ENCODE measurements at places on chromosomes 1 and 21. TPM values are rescaled to one million over a fixed set of nuclear protein-coding genes. Genes with fewer than 3 reads are reported as not detected.

Gene SLC50A1
- 54.5 TPM for polyA plus RNA-seq

Gene OLFML2B
- polyA plus RNA-seq: not detected

Gene AGMAT
- polyA plus RNA-seq: 0.21 TPM

Gene RAB29
- 26.7 TPM for polyA plus RNA-seq

Gene ZNF670
- 1.9 TPM for polyA plus RNA-seq

Gene FCER1G
- 0.62 TPM for polyA plus RNA-seq

Gene FCRL5
- 0.03 TPM for polyA plus RNA-seq

Gene C4BPA
- polyA plus RNA-seq: not detected

Gene LDLRAD2
- polyA plus RNA-seq: not detected

Gene SNRPE
- polyA plus RNA-seq: 108 TPM

Gene TM2D1
- 51.1 TPM for polyA plus RNA-seq

GRCh38 chr1:102434421-102434820 lies 437.7 kb upstream of the OLFM3 start:
- no peak for DNase-seq

- DNase-seq: no peak
Observed at GRCh38 chr1:9242338-9242969, 7.9 kb downstream of the H6PD start.

DNA sequence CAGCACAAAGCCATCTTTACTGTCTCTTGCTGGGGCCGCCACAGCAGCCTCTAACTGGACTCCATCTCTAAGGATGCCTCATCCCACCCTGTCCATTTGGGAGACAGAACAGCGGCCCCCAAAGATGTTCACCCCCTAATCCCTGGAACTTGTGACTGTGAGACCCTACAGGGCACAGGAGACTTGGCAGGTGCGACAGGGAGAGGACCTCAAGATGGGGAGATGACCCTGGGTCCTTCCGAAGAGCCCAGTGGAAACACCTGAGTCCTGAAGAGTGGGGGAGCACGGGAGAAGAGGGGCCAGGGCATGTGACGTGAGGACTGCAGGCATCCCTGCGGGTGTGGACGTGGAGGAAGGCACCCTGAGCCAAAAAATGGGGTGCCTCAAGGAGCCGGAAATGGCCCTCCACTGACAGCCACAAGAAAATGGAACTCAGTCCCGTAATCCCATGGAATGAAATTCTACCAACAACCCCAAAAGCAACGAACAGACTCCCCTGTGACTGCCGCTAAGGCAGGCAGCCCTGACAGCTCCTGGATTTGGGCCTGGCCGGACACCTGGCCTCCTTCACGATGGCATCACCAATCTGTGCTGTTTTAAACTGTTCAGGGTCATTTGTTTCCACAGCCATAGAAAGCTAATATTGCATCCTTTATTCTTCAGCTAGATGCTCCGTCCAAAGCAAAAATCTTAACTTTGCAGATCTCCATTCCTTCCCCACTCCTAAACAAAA lies 34.0 kb downstream of the C2CD2 start:
- no peak for DNase-seq

DNA sequence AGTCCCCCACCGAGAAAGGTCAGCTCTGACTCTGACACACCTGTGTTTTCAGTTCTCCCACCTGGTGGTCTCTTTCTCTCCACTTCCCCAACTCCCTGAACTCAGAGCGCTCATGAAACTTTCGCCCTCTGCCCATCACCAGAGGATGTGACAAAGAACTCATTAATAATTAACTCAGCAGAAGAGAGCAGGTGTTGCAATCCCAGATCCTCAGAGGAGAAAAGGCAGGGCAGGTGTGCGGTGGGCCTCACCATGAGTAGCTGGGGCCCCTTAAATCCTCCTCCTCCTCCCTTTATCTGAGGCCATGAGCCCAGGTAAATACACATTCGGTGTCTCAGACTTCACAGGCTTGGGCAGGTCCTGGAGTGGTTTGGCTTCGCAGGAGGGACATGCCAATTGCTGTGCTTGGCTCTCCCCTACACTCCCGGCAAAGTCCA lies 1.7 kb upstream of the LAMB3 start:
- peak; percentile 85 for DNase-seq

DNA sequence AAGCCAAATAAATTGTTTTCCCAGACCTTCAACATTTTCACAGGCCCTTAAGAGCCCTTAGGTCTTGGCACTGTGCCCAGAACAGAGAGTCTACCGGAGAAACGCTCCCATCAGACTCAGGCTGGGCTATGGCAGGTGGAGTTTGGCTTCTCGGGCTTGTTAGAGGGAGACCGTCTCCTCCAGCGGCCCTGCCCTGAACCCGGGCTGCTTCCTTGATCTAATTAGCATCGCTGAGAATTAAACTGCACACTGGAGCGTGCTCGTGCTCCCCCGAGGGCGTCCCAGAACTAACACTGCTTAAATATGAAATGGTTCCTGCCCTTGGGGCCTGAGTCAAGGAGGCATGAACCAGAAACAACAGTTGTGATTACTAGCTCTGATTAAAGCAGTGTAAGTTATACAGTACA lies 634.4 kb downstream of the MATN1 start:
- no peak for DNase-seq

DNA sequence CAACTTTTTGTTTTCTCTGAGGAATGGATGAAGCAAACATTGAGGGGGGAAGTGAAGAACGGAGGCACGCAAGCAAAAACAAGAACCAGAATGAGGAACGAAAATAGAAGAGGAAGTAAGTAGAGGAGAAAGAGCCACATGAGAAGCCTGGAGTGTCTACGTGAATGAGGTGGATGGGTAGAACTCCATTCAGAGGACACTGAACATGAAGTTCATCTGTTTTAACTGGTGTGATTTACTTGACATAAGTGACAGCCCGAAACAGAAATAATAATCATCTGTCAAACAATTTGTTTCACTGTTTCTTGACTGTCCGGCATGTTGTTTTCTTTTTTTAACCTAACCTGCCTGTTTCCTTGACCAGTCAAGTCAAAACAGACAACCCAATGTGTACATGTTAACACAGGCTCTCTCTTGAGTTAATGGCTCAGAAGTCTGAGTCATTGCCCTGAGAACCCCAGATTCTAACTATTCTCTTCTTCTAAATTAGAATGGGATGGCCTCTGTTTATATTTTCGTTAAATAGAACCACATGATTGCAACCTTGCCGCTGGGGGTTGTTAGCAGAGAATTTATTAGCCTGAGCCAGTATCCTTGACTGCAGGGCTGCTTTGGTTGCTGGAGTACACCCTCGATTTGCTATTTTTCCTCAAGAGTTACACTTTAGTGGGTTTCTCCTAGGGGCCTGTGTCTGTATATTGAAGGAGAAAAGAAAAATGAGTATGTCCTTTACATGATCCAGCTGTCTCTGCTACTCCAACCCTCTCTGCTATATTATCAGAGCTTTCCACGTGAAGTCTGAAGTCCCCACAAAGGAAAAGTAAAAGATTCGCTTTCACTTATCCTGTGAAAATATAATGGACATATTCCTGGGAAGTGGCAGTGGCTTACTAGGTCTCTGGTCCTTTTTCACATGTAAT lies 151.7 kb downstream of the ZC3H11B start:
- no peak for DNase-seq

DNA sequence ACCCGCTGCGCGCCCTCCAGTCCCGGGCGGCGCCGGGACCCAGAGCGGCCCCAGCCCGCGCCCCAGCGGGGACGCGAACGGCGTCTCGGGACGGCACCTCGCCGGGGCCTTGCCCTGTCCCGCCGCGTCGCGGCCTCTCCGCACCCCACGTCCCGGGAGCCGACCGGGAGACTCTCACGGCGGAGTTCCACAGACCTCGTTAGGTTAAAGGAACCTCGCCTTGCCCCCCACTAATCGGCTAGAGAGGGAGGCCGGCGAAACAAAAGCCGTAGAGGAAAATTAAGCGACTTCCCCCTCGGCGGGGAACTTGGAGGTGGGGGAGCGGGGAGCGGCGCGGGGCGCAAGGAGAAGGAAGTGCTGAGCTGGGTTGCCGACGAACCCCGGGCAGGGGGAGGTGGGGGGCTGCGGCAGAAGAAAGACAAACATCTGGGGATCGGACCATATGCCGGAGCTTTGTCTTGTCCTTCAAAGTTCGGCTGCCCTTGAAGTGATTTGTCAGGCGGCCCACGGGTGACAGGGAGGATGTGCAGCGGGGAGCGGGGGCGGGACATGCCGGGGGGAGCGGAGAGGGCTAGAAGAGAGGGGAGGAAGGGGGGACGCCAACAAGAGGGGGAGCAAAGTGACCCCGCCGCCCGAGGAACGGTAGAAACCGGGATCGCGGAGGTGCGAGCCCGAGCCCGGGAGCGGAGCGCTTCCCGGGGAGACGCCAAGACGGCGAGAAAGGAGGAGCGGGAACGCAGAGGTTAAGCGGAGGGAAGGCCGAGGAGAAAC lies 120.0 kb upstream of the RRP15 start:
- DNase-seq: no peak

DNA sequence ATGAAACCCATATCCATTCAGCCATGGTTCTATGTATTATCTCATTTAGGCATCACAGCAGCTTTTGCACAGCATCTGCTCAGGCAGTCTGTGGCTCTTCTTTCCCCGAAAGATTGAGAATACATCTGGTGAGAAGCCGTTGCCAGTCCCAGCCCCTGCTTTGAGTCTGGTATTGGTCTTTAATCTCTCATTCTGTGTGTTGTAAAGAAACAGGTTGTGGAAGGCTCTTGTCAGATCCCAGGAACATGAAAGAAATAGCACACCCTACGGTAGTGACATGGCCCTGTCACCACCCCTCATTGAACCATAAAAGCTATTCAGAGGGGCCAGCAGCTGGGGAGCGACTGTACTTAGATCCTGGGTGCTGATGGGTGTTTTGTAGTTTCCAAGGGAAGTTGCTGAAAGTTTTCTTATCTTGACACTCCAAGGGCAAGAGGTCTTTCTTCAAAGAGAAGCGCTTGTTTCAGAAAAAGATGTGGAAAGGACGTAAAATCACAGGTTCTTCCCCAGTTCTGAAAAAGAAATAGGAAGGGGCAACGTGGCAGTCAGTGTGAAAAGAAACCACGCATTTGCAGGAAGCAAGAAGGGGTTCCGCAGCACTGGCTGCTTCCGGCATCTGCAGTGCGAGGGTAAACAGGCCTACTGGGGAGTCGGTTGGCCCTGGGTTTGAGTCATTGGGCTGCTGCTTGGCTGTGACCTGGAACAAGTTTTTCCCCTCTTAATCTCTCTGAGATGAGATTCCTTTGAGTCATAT lies 145.0 kb downstream of the DHRS3 start:
- DNase-seq: no peak

- DNase-seq: no peak
Observed at GRCh38 chr1:17617787-17618557, 78.5 kb downstream of the ARHGEF10L start.

DNA sequence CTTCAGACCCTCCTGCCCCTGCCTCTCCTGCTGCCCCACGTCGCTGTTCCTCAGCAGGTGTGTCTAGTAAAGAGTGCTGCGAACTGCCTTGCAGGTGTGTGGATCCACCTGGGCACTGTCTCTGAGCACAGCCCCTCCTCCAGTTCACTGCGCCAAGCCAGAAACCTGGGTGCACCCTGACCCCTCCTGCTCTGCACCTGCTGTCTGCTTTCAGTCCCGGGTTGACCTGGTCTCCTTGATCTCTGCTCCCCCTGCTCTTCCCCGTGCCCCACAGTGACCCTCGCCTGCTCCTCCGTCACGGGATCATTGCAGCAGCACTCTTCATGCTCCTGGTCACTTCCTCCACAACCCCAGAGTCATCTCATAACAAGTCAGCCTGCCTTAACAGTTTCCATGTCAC lies 6.5 kb downstream of the A3GALT2 start:
- DNase-seq: no peak

- no peak for DNase-seq
Observed at GRCh38 chr1:79262745-79263258, 256.3 kb upstream of the ADGRL4 start.

- DNase-seq: no peak
Observed at GRCh38 chr1:14724246-14724645, 125.8 kb downstream of the KAZN start.

DNA sequence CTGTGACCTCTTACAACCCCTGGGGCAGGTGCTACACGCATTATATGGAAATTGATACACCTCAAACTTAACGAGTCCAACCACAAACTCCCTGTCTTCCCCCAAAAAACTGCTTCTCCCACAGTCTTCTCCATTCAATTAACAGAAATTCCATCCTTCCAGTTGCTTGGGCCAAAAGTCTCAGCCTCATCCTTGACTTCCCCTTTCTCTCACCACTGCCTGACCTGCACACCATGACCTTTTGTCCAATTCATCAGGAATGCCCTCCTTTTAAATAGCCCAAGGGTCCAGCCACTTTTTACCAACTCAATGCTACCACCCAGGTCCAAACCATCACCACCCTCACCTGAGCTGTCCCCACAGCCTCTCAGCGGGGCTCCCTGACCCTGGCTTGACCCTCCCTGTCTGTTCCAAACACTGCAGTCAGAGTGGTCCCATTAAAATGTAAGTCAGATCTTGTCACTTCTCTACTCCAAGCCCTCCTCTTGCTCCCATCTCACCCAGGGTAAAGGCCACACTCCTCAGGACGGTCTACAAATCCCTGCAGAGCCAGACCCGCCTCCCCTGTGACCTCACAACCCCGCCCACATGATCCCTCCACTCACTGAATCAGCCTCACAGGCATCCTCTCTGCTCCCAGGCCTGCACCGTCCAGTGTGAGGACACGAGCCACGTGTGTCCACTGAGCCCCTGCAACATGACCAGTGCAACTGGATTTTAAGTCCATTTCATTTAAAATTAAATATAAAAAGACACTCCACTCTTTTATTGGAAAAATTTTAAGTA lies 18.5 kb downstream of the KCNN3 start:
- no peak for DNase-seq

DNA sequence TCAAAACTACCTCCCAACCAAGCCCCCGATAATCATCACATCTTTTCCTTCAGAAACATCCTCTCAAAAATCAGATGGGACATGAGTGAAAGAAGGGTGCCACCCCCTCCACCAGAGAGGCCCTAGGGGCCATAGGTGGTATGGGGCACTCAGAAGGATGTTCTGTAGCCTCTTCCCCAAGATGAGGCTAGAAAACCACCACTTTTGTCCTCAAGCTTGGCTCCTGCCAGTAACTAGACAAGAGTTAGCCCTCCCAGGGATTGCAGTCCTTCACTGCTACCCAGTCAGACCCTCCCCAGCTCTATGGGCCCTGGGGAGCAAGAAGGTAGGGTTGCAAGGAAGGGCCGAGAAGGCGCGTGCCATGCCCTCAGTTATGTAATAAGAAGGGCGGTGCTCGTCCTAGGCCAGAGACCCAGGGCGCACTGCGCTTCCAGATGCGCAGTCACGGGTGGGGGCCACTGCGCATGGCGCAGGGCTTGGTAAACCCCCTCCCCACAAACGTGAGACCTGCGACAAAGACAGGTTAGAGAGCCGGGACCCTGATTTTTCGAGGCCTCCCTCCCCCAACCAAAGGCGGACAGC lies 69.7 kb downstream of the CD46 start:
- no peak for DNase-seq

DNA sequence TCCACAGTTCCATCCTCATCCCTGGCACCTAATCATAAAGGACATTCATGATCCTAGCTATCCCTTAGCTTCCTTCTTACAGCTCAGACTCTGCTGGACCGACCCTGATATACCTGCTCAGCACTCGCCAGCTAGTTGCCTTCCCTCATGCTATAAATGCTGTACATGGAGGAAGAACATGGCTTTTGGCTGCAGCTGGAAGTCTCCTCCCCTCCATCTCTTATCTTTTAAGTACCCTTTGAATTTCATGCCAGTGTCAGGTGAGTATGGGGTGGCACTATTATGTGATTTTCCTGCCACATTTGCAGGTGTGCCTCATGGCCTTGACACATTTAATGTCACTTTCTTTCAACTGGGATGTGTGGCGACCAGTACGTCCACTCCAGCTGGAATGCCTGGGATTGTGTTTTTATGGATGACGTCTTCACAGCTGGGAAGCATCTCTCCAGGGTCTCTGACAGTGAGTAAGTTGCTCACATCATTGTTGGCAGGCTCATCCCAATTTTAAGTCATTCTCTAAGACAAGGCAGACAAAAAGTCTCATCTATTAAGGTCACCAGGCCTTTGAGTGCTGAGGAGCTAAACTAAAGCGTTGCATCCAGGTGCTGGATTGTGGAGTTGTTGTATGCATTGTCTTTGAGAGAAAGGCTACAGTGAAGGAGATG lies 43.4 kb downstream of the RUNX1 start:
- no peak for DNase-seq

All from keratinocyte (primary cell).